ENCODE measurements at places on chromosomes 3 and 15. TPM values are rescaled to one million over a fixed set of nuclear protein-coding genes. Genes with fewer than 3 reads are reported as not detected.

- no peak for DNase-seq
These were observed 12.8 kb downstream of the TMOD3 start for GRCh38 chr15:51842265-51842664.

- no peak for DNase-seq
These were observed 160.2 kb downstream of the SERPINI1 start for GRCh38 chr3:167895684-167896083.

DNA sequence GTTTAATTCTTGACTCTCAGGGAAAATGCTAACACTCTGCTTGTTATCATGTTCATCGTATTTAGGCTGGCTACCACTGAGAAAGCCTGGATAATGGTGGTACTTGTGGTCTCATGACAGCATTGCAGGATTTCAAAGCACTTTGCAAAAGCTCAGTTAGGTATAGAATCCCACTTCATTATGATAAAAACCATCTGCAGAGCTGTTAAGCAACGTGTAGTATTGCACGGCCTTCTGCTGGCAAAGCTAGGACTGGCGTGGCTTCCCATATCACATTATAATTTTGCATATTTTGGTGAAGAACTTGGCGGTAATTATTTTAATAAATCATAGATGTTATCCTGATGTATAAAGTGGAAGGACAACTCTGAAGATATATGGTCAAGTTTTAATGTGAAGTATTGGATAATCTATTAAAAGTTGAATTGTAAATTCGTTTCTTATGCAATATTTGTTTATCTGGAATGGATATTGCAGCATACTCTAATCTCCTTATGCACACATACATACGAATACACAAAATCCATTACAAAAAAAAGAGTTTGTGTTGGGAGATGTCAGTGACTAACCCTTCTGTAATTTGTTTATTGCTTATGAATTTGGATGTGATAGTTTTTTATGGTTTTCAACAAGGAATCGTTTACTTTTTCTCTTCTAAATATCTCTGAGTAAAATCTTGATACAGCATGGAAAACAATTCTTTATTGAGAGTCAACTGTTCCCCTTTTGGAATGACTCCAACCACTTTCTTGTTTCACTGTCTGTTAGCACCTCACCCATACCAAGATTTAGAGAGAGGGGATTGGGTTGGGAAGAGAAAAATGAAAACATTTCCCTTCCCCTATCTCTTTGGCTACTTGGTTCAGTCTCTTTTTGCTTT lies 9.2 kb downstream of the RAB8B start:
- DNase-seq: no peak

GRCh38 chr3:8239718-8240695 lies 261.6 kb upstream of the LMCD1 start:
- DNase-seq: no peak

DNA sequence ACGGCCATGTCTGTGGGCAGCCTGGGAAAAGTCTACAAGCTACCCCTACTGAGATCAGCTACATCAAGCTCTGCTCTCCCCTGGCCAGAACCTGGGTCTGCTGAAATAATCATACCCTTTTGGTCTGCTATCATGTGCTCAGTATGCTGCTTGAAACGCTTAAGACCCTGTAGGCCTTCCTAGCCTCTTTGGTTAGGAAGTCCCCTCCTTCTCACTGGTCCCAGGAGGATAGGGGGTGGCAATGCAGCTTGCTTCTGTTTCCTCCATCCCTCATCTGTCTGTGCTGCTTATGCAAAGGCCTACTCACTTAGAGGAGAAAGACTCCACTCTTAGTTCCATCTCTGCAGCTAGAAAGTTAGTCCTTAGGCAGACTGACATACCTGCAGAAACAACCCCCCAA lies 118.2 kb upstream of the RASGRP1 start:
- no peak for DNase-seq

SLC12A8 gene
- 61.4 TPM for total RNA-seq

DNA sequence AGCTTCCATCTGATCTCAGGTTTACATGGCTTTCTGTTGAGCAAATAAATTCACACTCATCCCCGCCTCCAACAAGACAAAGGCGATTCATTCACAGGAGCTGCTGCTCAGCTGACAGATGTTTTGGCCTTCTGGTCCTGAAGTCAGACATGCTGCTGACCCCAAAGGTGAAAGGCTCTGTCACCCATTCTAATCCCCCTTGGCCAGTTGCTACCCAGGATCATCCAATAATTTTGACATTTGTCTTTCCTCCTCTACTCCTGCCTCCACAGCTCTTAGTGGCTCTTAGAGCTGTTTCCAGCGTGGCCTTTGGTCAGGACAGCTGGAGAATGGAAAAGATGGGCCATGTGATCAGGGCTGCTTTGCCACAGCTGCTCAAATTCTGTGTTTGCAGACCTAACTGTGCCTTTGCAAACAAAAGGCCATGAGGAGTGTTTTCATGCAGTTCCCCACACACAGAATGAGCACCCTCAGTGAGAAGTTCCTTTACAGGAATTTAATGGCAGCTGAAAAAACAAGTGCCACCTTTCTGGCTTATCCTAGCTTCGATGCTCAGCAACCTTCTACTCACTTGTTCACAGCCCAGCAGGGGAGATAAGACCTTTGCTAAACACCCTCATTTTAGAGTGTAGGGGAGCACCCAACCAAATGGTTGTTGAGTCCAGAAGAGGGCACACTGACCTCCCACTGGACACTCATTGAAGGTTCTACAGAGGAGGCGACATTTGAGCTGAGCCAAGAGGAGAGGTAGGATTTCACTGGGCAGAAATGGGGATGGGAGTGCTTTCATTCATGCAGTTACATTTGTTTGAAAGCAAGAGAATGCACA lies 39.0 kb downstream of the CYP19A1 start:
- DNase-seq: no peak

ERC2 gene
- total RNA-seq: 0.16 TPM

DNA sequence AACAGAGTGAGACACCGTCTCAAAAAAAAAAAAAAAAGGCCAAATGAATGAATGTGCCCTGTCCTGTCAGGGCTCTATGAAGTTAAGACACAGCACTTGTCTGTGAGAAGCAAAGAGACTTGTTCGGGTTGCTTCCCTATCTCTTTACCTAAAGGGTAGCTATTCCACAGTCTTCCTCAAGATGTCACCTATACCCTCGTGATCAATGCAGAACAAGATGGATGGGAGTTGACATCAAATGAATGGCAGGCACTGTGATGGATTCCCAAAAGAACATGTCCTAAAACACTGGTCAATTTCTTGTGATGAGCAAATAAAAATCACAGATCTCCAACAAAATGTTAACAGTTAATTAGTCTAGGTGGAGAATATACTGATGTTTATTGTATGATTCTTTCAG lies 9.5 kb downstream of the TADA3 start:
- DNase-seq: no peak

SCG3 gene
- total RNA-seq: not detected

DNA sequence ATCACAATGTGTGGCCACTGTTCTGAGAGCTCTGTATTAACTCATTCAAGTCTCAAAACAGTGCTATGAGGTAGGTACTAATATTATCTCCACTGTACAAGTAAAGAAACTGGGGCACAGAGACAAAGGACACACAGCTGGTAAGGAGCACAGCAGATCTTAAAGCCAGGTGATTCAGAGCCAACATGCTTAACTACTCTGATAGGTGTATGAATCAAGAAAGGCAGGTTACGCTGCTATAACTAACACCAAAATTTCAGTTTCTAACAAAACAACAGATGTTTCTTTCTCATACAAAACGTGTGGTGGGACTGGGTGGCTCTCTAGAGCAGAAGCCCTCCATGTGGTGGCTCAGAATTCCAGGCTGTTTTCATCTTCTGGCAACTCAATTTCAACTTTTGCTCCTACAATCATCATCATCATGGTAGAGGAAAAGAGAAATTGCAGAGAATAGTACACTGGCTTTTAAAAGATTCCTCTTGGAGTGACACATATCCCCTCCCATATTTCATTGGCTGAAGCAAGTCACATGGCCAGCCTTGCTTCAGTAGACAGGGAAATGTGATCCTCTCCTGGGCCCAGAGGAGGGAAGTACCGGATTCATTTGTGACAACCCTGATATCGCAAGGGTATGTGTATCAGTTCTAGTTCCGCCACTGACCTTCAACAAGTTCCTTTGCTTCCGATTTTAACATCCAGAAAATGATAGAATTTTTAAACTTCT lies 126.2 kb upstream of the PTX3 start:
- no peak for DNase-seq

XRN1 gene
- 19.3 TPM for total RNA-seq

DNA sequence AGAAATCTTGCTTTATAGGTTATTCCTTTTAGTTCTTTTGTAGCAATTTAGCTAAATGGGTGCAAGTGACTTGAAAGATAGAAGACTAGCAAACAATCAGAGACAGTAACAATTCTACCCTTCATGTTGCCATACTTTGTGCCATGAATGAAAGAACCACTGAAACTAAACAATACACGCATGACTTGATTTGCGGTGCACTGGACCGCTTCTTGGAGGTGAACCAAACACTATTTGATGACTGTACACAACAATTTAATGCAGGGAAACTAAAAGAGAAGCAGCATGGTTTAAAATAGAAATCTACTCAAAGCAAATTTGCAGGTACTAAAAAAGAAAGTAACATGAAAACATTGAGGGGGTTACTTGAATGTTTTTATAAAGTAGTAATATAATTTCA lies 331.0 kb upstream of the RARB start:
- DNase-seq: no peak

- DNase-seq: no peak
These were observed 871.5 kb downstream of the DIPK2A start for GRCh38 chr3:144843099-144843498.

GRCh38 chr3:43363621-43364266 lies 77.4 kb downstream of the SNRK start:
- no peak for DNase-seq

GRCh38 chr15:72535911-72536310 lies 61.8 kb downstream of the ARIH1 start:
- no peak for DNase-seq

SLC27A2 gene
- total RNA-seq: 0.38 TPM

CNTN4 gene
- total RNA-seq: 0.26 TPM

TRPM1 gene
- total RNA-seq: 0.16 TPM

TIGIT gene
- total RNA-seq: 0.85 TPM

GOLGA6D gene
- total RNA-seq: not detected

- DNase-seq: no peak
These were observed 148.8 kb upstream of the HES1 start for GRCh38 chr3:193987186-193987585.

C3orf70 gene
- total RNA-seq: 0.05 TPM

ARGFX gene
- not detected for total RNA-seq

KY gene
- total RNA-seq: not detected

DNA sequence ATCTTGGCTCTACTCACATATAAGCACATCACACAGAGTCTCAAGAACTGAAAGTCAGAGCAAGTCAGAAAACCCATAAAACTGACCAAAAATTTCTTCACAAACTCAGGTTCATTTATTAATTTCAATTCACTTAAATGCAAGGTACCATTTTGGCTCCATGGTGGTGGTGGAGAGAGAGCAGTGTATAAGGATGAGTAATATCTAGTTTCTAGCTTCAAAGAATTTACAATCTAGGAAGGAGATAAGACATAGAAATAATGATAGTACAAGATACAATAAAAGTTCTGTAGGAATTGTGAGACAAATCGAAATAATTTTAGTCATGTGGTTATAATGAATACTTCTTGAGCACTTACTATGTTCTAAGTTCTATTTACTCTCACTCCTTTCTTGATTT lies 6.7 kb upstream of the TP53BP1 start:
- DNase-seq: no peak

IQGAP1 gene
- total RNA-seq: 122 TPM

Measured in GM12878 (cell line).